ENCODE measurements at places on chromosomes 2 and 18.

DNA sequence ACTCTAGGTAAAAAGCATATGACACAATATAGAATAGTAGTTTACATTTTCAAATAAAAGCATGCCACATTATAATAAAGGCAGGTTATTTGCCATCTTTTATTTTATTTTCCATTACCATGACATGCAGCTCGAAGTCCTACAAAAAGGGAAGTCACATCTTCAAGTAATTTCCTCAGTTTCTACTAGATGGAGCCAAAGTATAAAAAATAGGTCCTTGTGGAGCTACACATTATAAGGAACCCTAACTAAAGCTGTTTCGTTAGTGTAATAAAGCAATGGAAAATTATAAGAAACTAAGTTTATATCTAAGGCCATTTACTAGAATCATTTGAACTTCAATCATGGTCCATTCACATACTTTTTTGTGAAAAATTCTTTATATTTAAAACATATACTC, 674.5 kb downstream of the KCNJ3 start:
- peak; percentile 0 for DNase-seq

GRCh38 chr2:61262699-61263098, 100.7 kb downstream of the C2orf74 start:
- DNase-seq = no peak

GRCh38 chr2:237733677-237734300, 64.8 kb upstream of the RBM44 start:
- no peak for DNase-seq

DNA sequence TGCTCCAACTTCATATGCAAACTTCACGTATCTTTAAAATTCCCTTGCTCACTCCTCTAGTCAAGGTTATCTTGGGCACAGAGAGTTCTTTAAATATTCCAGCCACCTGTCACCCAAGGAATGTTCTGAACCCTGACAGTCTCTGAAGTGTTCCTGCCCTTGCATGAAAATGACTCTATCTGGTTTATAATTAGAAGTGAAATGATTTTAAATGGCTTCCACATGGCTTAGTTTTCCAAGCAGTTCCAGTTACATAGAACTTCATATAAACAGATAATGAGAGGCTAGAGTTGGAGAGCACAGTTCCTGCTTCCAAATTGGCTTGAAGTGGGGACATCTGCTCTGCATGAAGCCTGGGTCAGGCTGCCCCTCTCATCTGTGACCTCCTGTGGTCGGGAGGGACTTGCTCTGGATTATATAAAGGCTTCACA, 81.9 kb downstream of the SLC4A3 start:
- DNase-seq = no peak

GRCh38 chr2:128623776-128624761, 305.4 kb upstream of the HS6ST1 start:
- DNase-seq = no peak

- no peak for DNase-seq
These were observed 555.5 kb upstream of the LRRTM4 start for GRCh38 chr2:78077633-78078032.

Measured in NCI-H1436 (cell line).